SJSA1 (cell line): ENCODE measurements at places on chromosomes 3 and 15. TPM values are rescaled to one million over a fixed set of nuclear protein-coding genes. Genes with fewer than 3 reads are reported as not detected.

DNA sequence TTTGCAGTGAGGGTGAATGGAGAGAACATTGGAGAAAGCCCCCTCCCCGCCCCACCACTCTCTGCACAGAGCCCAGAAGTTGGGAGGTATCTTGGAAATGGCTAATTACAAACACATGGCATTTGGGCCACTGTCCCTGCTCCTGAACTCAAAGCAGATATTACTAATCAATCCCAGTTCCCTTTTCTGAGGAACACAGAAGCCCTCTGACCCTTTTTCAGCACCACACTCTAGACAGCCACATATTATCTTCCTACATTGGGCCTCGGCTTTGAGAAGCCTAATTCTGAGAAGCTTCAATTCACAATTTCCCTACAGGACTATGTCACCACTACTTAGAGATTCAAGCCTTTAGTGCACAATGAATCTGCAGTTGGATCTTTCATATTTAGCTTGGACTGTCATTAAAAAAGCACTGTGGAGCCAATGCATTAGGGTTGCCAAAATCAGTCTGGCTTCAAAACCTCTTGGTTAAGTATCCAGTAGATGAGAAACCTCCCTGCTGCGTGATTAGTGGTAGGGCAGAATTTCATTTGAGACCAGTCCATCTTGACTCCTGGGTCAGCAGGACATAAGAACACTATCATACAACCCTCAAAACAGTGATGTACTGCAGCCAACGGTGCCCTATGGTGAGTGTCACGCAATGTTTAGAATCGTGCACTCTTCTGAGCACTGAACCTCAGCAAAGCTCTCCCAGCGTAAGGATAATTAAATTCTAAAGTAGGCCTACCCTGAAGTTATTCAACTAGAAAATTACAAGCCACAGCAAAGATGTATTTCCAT is 26.1 kb downstream of the MGLL start:
- DNase-seq, result no peak

DNA sequence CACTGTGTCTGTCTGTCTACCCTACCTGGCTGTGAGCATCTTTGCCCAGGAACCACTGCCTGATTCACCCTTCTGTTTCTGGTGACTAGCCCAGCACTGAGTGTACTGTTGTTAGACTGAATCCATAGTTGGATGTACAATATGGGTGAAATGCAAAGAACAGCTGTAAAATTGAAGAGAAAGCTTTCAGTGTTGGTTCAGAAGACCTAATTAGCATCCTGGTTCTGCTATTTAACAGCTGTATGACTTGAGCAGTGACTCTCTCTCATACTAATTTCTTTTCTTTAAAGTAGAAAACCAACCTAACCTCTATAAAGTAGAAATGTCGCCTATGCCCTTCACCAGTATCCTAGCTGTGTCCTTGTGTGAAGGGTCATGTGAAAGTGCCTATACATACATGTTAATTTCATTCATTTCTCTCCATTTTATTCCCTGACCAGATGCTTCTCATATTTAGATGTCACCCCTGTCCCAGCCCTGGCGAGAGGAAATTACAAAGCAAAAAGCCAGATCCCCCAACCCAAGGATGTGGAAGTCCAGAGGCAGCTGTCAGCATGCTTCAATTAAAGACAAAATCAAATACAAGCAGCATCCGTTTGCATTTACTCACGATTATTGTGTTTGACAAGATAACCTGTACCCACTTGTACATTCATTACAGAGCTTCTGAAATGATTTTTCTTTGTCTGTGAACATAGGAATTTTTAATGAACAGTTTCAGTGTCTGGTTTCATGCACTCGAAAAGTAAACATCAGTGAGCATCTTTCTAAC is 305.7 kb upstream of the ICE2 start:
- DNase-seq, result no peak

DNA sequence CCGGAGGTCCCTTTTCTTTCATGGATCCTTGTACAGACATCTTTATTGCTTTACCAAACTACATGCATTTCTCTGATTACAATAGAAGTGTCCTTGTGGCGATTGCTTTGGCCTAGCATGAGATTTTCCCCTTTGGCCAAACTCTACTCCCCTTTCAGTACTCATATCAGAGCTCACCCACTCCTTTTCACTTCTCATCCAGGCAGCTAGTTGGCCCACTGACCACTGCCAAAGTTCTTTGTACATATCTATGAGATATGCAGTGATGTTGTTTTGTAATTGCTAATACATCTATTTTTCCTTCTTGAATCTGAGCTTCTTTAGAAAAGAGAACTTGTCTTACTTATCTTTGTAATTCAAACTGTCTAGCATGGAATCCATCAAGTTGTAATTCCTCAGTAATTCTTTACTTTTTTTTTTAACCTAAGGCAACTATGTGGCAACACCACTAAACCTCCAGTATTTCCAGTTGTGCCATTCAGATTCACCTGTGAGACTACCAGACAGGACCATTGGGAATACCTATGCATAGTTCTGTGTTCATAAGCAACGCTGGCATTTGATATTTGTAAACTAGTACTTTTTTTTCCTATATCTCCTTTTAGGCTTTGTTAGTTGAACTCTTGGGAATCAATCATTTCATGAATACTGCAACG is 39.2 kb downstream of the AADACL2 start:
- no peak for DNase-seq

DNA sequence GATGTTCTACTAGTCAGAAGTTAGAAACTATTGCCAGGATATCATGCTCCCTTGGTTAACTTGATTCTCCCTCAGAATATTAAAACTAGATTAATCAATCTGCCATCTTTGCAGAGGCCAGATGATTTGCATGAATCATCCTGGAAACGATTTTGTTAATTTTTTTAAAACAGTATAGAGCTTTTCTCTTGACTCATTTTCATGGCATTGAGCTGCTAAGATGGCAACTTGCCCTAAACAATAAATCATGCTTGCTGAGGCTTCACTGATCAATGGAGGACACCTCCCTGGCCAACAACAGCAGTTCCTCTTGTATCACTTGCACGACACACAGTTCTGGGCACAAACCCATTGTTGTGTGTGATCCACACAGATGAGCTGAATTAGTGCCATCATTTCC is 109.1 kb downstream of the COL6A6 start:
- DNase-seq, result no peak

- no peak for DNase-seq
Observed at GRCh38 chr3:53482227-53482626, 12.2 kb upstream of the CACNA1D start.

- DNase-seq, result no peak
Observed at GRCh38 chr3:104903064-104903463, 463.6 kb upstream of the ALCAM start.

DNA sequence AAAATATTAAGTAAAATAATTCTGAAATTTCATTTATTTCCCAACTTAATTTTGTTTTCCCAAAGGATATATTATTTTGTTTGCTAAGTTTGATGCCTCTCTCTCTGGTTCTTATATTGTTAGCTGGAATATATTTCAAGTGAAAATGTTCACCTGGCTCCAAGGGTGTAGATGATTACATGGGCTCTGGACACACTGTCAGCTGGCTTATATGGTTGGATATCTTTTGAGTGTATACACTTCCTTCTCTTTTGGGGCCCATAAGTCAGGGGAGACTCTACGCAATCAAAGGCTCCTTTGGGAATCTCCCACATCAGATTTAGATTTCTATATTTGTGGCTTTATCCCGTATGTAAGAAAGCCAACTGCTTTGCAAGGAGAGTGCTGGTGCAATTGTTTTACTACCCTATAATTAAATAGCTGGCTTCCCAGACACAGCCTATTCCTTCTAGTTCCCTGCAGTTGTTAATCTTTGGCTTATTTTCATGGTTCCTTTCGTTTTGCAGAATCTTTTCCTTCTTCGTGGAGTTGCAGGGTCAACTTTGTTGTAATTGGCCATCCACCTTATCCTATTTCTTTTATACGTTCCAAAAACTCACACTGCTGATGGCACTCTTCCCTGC is 225.7 kb downstream of the DPH6 start:
- no peak for DNase-seq

DNA sequence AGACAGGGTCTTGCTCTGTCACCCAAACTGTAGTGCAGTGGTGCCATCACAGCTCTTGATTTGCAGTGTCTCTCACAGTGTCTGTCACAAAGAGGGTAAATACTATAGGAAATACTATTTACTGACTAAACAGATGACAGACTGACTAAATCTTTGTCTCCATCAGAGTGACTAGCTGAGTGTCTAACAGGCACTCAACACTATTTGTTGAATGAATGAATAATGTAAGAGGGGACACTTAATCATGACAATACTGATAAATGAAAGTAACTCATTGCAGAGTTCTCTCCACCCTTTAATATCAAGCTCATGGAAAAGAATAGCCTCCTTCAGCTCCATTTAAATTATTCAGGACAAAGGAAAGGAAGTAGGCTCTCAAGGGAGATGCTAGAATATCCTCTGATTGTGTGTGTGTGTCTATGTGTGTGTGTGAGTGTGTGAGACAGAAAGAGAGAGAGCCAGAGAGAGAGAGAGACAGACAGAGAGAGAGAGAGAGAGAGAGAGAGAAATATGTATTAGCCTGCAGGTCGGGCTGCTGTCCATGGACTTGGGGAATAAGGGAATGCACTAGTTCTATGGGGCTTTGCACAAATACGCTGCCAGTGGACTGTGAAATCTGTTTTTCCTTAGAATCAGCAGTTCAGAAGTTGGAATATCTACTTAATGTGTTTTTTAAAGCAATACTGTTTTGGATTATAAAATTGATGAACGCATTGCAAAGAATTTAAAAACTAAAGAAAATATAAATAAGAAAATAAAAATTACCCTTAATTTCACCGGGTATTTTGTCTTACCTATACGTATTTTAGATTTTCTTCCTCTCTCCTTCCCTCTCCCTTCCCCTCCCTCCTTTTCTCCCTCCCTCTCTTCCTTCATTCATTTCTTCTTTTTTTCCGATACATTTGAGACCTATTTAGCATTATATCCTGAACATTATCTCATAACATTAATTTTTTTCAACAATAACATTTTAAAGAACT is 132.9 kb upstream of the LRIG1 start:
- no peak for DNase-seq

Gene DUOX1
- not detected in 2 replicates for total RNA-seq

Gene CCR8
- not detected in 2 replicates for total RNA-seq

Gene TNFAIP8L3
- 0.13 TPM in 1 of 2 replicates, not detected in the other for total RNA-seq
